Amygdala (tissue), 56 donors: ENCODE measurements at places on chromosomes 4 and X.

DNA sequence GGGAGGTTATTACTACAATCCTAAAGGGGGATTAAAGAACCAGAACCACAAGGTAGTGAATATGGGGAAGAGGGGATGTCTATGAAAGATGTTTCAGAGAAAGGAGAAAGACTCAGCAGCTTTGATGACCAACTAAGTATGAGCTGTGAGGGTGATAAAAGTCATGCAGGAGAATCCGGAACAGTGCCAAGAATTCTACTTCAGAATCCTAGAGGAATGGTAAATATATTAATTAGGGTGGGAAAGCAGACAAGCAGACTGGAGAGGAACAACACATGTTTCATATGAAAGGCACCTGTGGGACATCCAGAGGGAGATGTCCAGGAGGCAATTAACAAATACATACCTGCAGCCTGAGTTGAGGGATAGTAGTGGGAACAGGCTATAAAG lies 642.2 kb upstream of the DIPK2B start:
- no peak for DNase-seq

- no peak for DNase-seq
These were observed 100.8 kb upstream of the MSX1 start for GRCh38 chr4:4758681-4759080.

- no peak for DNase-seq
These were observed 329.5 kb downstream of the KCTD8 start for GRCh38 chr4:44118971-44119680.

DNA sequence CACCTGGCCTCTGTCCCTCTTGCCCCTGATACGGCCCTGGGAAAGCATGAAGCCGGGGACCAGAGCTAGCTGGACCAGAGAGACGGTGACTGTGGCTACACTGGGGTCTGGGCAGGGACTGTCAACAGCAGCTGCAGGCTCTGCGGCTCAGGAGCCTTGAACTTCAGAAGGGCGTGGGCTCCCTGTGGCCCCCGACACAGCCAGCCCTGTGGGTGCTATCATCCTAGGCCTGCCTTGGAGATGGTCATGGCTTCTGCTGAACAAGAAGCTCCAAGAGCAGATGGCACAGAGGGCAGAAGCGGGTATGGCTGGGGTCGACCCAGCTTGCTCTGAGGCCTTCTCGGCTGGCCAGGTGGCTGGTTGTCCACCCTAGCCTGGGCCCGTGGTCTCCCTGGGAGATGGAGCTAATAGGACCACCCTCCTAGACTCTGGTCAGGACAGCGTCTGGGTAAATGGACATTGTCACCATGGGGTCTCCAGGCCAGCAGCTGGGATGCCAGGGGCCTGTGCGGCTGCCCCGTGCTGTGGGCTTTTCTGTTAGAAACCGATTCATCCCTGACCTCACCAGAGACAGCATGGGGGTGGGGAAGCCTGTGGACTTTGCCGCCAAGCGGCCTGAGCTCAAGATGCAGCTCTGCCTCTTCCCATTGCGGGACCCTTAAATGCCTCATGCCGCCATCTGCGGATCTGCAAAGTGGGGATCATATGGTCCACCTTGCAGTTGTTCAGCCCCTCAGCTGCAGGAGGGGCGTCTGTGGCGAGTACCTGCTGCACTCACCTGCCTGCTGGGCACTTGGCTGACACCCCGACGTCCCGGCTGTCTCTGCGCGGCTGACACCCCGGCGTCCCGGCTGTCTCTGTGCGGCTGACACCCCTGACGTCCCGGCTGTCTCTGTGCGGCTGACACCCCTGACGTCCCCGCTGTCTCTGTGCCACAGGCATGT lies 21.1 kb downstream of the CPZ start:
- no peak for DNase-seq

DNA sequence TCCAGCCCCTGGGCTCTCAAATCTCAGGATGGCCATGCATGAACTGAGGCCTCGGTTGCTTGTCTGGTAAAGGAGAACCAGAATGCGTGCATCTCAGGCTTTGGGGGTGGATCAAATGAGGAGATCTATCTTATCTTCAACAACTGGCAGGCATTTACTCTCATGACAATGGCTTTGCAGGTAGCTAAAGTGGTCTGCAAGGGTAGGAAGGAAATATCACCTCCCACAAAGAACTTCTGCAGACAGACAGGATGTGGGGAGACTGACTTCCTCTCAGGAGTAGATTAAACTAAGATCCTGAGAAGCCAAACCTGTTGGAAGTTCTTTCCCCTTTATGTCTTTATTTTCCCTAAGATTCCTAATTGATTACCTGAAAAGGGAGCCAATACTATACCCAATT lies 7.8 kb downstream of the LDB2 start:
- no peak for DNase-seq

- no peak for DNase-seq
These were observed 45.8 kb downstream of the TNIP3 start for GRCh38 chr4:121118344-121118743.

DNA sequence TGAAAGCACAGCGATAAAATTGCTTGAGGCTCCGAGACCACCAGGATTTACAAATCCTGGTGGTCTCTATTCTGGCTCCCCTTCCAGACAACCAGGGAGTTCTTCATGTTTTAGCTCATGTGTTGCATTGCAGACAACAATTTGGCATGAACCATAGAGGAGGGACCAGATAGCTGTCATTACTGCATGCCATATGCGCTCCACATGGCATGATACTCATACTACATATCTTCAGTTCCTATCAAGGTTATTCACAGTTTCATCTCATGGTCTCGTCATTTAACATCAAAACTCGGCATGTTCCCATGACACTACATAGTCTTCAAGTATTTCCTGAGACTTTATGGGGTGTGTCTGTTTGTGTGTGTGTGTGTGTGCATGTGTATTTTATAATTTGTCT lies 220.3 kb downstream of the OR13H1 start:
- no peak for DNase-seq

- DNase-seq: no peak
These were observed 109.6 kb downstream of the ANXA3 start for GRCh38 chr4:78661086-78661690.

DNA sequence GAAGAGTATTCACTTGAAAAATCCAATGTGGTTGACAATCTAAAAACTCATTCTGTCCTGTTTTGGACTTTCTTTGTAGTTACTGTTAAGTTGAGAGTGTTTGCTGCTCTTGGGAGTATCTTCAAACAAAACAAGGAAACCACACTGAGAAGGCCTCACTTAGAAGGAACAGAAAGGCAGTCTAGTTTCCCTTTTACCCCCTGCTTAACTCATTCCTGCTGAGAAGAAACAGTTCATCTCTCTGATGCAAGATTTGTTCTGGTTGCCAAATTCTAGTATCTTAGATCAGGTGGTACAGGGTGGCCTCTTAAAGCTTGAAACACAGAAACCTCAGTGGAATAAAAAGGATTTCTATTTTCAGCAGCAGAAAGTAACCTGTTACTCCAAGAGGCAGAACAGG lies 41.4 kb downstream of the GUCY2F start:
- no peak for DNase-seq

- DNase-seq: no peak
These were observed 538.1 kb downstream of the PPP4R3C start for GRCh38 chrX:26925088-26925487.

- DNase-seq: no peak
These were observed 204.0 kb upstream of the PUDP start for GRCh38 chrX:7351926-7352325.

DNA sequence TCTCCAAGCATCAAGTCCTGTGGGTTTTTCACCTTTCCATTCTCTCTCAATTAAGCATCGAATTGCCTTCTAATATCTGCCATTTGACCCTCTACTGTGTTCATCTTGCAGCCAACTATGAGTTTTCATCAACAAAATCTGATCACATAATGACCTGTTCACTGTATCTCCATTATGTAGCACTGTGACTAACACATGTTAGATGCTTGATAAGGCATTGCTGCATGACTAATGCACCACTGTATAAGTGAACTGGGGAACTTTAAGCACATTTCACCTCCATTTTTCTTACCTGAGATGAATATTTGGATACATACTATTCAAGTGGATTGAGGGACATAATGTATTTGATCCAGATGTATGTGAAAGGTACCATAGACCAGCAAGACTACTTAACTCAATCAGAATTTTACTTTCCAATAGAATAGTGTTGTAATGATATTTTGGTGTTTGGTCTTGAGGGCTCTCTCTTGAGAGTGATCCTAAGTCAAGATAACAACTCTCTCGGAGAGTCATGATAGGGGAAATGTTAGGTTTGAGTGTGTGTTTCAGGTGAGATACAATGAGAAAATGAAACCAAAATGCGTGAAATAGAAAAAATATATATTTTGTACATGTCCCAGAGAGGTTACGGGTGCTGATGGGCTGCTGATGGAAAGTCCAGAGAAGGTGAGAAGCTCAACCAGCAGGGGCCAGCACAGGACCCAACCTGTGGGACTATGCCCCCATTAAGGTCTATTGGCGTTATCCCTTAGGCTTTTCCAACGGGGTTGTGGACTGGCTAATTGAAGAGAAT lies 60.2 kb upstream of the HS3ST1 start:
- DNase-seq: no peak

- DNase-seq: no peak
These were observed 99.3 kb downstream of the TEX13A start for GRCh38 chrX:105121186-105121585.

- no peak for DNase-seq
These were observed 163.1 kb upstream of the PLAC1 start for GRCh38 chrX:134821370-134821769.

DNA sequence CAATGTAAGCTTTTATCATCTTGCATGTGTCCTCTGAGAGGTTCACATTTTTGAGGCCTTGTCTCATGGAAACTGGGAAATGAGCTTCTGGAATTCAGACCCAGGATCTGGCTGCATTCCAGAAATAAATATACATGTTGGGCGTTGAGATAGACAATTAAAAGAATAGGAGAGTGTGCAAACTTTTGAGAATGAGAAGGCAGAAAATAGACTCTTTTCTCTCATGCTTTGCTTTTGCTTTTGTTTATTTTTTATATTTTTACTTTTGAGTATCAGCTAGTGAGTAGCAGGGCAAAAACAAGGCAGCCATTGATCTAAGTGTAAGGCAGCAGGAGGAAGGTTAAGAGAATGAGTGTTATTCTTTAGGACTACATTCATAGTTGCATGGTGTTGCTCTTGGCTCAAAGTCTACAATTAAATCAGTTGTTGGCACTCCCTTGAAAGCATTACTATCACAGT lies 12.4 kb downstream of the SHROOM3 start:
- DNase-seq: no peak

DNA sequence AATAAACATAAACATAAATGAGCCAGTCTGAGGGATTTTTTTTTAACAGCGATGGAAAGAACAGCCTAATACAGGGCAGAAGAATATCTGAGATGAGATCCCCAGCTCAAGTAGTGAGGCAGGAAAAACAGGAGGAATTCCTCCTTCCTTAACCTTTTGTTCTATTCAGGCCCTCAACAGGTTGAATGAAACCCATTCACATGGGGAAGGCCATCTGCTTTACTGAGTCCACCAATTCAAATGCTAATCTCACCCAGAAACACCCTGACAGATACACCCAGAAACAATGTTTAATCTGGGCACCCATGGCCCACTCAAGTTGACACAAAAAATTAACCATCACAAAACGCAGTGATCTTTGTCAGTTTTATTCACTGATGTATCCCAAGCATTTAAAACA lies 45.5 kb downstream of the SMIM31 start:
- DNase-seq: no peak

DNA sequence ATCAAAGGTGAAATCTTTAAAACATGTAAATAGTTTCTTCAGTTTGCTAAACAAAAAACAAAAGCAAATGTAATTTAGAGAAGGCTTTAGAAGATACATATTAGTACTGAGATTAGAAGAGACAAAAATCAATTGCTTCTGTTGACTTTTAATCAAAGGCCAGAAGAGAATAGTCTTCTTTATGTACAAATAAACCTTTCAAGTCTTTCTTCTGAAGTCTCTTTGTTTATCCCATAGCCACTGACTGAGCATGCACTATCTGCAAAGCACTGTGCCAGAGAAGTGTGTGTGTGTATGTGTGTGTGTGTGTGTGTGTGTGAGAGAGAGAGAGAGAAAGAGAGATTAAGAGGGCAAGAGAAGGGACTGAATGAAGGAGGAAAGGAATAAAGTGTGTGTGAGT lies 198.4 kb downstream of the GLUD2 start:
- DNase-seq: no peak

- DNase-seq: no peak
These were observed 35.7 kb upstream of the ANK2 start for GRCh38 chr4:113013751-113014150.

GRCh38 chrX:136616987-136617685 lies 30.8 kb upstream of the CD40LG start:
- DNase-seq: no peak

DNA sequence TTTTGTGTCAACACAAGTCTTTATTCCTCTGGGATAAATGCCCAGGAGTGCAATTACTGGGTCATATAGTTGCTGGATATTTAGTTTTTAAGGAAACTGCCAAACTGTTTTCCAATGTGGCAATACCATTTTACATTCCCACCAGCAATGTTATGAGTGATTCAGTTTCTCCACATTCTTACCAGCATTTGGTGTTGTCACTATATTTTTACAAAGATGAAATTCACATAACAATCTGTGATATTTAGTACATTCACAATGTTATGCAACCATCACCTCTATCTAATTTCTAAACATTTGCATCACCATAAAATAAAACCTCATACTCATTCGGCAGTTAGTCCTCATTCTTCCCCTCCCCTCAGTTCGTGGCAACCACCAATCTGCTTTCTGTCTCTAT lies 75.0 kb downstream of the MAMLD1 start:
- DNase-seq: no peak

GRCh38 chr4:38735870-38736269 lies 46.9 kb downstream of the TLR10 start:
- DNase-seq: no peak

DNA sequence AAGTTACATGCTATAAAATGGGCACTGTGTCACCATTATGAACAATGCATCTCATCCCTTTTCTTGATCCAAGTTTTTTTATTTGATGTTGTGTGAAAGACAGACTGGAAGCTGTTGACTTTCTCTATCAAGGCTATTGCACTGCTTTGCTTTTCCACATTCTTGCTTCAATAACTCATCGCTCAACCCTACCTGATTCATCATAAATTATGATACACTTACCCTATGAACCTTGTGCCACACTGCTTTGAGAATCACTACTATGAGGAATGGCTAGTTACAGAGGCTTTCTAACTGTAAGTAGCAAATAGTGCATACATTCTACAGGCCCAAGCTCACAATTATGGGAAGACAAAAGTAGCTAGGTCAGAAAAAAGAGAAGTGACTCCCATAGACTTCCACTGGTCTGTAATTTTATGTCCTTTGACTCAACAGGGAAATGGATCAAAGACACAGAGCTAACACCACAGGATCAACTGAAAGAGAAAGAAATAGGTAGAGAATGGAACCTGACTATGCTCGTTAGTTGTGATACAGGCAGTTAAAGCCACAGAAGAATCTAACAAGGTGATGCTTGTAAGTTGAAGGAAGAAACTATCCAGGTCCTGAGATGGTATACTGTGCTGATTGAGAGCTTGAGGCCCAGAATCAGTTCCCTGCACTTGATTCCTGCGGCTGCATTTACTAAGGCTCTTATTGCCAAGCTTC lies 163.5 kb downstream of the PPP3CA start:
- DNase-seq: no peak
